CD4-positive, alpha-beta T cell treated with Interleukin-15 for 4 hours (primary cell): ENCODE measurements at places on chromosomes 4 and X.

DNA sequence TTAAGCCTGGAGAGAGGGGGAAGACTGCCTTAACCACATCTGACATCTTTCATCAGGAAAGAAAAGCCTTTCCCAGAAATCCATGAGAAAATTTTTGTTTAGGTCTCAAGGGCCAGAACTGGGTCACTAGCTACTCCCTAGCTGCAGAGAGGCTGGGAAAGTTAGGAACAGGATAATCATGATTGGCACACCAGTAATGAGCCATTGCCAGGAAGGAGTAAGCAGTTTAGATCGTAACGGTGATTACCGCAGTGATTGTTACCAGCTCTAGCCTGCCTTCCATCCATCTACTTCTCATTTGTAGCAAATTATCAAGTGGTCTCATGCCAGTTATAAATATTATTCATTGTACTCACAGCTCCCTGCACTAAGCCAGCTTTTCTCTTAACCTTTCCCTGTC, 22.7 kb upstream of the STX18 start:
- no peak for DNase-seq

DNA sequence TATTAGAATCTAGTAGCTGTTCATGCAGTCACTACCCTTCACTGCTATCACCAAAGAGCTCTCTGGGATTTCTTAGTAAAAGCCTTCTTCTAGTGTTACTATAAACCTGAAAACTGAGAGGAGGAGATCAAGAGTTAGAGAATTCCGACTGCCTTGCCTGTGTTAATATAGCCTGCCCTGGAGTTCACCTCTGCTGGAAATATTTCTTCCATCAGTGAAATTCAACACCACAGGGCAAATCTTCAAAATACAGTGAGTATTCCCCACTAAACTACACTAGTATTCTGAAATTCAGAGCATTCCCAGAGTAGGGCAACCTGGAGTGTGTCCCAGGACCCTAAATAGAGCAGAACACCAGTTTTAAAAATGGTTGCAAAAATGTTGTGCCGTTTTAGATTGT, 301.1 kb downstream of the ARHGAP24 start:
- no peak for DNase-seq

- peak; percentile 41 for DNase-seq
Measured at GRCh38 chr4:186190581-186191199, 677 bp upstream of the CYP4V2 start.

DNA sequence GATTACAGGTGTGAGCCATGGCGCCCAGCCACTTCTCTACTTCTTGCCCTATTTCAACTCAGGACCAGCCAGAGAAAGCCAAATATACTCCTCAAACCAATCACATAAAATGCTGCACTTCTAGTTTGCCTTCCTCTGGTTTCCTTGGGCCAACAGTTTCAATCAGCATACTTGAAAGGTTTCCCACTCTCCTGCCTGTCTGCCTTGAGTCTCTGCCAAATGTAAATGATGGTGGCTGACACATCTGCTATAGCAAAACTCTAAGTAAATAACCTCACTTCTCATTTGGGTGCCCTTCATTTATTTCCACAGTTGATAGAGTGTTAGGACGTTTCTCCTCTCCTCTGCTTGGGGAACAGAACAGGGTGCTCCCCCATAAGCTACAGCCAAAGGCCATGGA, 36.4 kb upstream of the PPA2 start:
- DNase-seq, result no peak

GRCh38 chr4:128516301-128516969, 228.8 kb upstream of the PGRMC2 start:
- DNase-seq, result no peak

- DNase-seq, result no peak
Measured at GRCh38 chr4:114964026-114964425, 149.4 kb downstream of the NDST4 start.

GRCh38 chr4:153205757-153206156, 1.5 kb downstream of the TRIM2 start:
- no peak for DNase-seq

GRCh38 chr4:161247831-161248230, 916.0 kb downstream of the FSTL5 start:
- DNase-seq, result no peak

DNA sequence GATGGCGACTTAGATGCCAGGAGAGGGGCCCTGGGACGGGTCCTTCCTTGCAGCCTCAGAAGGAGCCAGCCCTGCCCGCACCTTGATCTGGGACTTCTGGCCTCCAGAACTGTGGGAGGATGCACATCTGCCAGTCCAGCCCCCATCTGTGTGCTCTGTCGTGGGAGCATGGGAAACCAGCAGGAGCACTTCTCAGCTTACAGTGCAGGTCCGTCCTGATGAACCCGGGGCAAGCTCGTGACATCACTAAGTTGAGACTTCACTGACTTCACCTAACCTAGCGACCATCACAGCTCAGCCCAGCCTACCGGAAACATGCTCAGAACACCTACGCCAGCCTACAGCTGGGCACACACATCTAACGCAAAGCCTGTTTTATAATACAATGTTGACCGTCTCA, 38.1 kb downstream of the ABLIM2 start:
- DNase-seq, result no peak

DNA sequence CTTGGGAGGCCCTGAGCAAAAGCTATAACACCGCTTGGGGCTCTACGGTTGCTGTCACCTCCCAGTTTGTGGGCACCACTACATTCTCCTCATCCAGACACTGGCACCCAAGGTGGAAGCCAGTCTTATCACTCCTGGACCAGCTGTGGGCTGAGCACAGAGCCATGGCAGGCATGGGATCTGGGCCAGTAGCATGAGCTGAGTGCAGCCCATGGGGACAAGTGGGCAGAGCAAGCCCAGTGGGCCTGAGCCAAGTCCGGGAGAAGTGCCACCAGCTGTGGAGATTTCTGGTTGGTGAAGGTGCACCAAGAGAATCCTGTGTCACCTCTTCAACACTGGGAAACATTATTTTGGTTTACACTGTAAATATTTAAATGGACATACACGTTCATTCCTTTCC, 1013.0 kb downstream of the TECRL start:
- no peak for DNase-seq

DNA sequence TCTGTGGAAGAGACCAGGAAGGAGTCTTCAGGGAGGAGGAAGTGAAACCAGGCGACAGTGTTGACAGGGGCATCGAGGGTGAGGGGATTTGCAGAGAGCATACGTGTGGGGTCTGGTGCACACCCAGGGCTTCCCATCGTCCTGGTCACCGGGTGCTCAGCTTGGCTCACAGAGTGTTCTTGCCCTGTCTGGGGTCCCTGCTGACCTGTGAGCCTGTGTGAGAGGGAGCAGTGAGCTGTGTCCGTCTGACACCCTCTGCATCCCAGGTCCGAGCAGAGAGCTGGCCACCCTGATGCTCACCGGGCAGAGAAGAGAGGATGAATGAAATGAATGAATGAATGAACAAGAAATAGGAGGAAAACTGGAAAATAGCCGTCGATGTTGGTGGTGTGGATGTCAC, 46.5 kb downstream of the CPZ start:
- DNase-seq, result no peak

DNA sequence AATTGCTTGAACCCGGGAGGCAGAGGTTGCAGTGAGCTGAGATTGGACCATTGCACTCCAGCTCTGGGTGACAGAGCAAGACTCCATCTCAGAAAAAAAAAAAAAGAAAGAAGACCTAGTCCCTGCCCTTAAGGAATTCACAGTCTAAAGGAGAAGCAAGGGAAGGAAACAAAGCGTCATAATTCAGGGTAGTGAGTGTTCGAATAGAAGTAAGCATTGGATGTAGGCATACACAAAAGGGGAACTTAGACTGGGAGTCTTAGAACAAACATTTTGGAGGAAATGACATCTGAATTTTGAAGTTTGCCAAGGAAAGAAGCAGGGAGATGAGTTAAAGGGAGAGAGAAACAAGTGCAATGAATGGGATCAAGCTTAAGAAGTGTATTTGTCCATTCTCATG, 32.4 kb downstream of the PPM1K start:
- DNase-seq, result no peak

DNA sequence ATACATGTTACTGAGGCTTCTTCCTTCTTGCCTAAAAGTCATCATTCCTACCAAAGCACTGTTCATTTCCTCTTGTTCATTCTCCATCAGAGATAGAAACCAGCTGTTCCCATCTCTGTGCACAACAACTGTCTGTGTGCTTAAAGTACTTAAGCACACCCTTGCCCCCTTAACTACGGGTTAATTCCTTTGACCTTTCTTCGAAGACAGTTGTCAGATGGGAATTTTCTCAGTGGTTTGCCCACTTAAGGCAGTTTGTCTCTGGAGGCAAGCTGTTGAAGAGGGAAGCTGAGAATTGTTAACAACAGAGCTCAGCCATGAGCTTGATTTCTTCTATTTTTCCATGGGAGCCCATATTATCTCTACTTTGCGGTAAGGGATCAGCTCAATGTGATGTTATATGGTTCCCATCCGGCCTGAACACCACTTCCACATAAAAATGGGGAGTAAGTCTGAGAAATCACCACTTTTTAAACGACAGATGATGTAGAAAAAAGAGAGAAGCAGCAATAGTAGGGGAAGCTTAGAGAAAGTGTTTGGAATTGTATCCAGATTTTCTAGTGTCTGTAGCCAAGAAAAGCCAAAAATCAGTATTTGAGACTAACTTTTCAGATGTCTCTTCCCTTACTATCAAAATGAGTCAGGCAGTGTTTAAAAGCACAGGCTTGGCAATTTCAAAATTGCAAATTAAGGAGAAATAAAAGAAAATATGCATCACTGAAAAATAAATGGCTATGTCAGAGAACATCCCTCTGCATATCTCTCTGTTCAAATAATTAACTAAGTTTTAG, 194.4 kb downstream of the SLIT2 start:
- DNase-seq, result no peak

- no peak for DNase-seq
Measured at GRCh38 chr4:128220286-128221235, 67.1 kb downstream of the PGRMC2 start.

GRCh38 chr4:164116286-164116685, 621.8 kb downstream of the TMA16 start:
- no peak for DNase-seq

DNA sequence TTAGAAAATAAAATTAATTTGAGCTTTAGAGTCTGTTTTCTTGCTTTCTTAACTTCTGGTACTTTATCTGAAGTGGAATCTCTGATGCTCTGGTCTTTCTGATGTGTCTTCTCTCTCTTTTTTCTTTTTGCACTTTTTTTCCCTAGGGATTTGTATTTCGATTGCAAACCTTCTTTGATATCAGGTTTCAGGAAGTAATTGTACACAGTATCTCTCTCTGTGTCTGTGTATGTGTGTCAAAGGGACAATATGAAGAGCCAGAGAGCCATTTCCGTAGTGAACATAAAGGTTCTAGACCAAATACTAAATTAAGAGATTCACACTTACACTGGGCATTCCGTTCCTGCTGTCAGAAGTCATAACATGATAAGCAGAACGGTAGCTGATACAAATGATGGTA, 325.0 kb downstream of the PCDH7 start:
- no peak for DNase-seq

DNA sequence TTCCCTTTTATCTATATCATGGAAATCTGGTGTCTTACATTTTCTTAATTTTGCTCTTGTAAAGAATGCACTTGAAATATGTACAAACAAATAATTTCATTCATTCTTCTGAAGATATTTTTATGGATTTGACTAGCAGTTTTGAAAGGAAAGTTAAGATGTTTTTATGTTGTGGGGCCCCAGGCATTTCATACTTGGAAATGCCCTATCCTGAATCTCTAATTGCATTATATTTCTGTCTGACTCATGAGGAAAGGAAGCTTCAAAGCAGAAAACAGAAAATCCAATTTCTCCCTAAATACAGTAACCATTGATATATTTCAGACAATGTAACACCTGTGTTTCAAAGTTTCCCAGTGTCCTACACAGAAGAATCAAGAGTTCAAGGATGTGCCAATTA, 73.2 kb upstream of the NPNT start:
- DNase-seq, result no peak

GRCh38 chrX:153640736-153641575, 6.0 kb upstream of the DUSP9 start:
- no peak for DNase-seq

- DNase-seq, result no peak
Measured at GRCh38 chr4:86596807-86597206, 2.7 kb downstream of the PTPN13 start.

GRCh38 chr4:52648836-52649235, 10.3 kb downstream of the USP46 start:
- no peak for DNase-seq

DNA sequence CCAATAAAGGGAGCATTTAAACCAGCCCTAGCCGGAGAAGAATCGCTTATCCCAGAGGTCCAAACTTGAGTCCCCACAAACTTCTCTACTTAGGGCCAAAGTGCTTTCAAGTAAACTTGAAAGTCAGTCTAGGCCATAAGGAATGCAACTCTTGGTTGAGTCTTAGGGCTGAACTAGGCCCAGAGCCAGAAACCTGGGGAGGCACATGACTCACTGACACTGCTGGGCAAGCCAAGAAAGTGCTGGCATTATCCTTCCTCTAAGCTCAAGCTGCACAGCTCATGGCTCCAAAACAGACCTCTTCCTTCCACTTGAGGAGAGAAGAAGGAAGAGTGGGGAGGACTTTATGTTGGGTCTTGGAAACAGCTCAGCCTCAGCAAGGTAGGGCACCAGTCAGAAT, 1257.3 kb upstream of the DIAPH2 start:
- DNase-seq, result no peak

DNA sequence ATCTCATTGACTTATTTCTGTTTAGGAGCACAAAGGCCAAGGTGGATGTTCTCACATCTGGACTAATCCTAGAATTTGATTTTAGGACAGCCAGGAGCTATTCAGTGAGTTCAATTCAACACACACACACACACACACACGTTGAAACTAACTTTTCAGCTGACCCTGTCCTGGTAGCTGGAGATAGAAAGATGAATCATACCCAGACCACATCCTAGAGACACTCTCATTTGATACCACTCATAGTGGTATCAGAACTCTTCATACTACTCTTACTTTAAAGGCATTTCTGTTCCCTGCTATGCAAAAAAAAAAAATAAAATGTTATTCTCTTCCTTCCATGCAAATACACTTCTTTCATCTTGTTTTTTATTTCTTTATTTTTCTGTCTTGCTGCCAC, 36.7 kb downstream of the KLF8 start:
- DNase-seq, result no peak

GRCh38 chr4:89117115-89117514, 5.8 kb downstream of the TIGD2 start:
- no peak for DNase-seq

GRCh38 chrX:80246271-80246670, 174.0 kb upstream of the TENT5D start:
- DNase-seq, result no peak

DNA sequence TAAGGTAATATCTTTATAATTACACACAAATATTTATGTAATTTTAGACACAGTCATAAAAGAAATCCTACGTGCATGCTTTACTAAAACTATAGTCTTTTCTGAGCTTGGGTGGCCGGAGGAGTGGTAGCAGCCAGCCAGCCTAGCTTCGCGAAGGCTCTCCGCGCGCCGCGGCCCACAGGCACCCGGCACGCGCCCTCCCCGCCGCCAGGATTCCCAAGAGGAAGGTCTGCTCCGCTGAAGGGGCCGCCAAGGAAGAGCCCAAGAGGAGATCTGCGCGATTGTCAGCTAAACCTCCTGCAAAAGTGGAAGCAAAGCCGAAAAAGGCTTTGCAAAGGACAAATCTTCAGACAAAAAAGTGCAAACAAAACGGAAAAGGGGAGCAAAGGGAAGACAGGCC, 8.7 kb upstream of the PJA1 start:
- DNase-seq, result no peak
